ENCODE measurements at places on chromosomes 5 and 9.
A peak's percentile ranks its signal among the peaks of the same experiment; 100 is the strongest.

DNA sequence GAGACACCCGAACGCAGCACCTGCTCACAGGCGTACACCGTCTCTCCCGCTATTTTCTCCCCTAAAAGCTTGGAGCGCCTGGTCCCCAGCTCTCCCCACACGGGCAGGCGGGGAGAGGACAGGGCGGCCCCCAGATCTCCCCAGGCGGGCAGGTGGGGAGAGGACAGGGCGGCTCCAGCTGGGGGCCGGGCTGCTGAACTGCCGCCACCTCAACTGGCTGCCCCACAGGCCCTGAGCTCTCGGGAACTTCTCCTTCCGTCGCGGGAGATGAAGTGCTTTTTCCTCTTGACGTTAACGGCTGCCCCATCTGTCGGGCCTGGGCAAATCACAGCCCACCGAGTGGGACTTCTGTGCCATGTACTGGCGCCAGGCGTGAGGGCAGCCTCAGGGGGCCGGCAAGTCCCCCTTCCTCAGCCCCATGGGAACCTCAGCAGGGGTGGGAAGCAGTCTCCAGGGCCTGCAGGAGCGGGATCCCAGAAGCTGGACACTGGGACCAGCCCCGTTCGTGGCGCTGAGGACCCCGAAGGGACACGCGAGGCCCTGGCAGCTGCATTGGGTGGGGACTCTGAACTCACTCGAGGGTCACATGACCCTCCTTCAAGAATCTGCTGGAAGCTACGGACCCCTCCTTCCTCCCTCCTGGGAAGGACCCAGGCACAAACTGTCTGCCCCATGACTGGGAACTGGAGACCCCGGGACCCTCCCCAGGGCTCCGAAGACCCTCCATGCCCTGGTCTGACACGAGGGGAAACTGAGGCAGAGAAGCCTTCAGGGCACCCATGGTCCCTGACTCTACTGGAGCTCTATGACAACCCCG, 5.7 kb upstream of the EGFL7 start:
- DNase-seq, result no peak

DNA sequence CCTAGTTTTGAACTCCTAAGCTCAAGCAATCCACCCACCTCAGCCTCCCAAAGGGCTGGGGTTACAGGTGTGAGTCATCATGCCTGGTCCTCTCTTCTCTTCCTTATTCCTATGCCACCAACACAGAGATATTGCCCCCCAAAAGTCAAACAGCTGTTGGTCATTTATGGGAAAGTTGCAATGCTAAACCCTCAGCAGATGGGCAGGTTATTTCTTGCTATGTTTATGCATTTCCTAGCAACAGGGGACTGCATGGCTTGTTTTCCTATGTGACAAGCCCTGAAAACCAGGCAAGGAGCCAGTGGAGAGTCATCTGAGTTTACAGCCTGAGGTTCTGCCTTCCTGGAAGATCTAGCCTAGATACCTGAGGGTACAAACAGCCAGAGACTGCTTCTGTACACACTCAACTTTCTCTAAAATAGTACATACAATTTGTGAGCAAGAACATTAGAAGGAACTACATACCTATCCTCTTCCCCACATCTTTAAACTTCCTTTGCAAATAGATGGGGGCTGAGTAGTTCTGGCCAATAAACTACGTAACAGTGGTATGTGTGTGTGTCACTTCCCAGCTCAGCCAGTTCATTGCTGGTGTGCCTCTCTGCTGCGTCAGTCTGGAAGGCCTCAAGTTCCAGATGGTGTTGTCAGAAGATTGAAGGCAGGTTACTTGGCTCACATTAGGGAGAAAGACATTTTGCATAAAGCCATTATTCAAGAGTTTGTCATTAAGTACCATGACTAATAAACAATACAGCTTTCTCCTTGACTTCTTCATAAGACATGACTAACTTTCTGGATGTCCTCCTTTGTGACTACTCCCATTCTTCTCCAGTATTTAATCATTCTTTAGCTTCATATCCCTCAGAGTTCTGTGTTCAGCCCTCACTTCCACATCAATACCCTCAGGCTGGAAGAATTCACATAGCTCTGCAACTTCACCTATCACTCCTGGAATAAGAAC, 65.3 kb downstream of the CSNK1A1 start:
- no peak for DNase-seq

GRCh38 chr5:151461312-151461711, 13.9 kb downstream of the SLC36A1 start:
- no peak for DNase-seq

GRCh38 chr5:170632266-170632984, 128.6 kb downstream of the KCNIP1 start:
- DNase-seq, result no peak

- no peak for DNase-seq
These were observed 410.2 kb downstream of the PRR16 start for GRCh38 chr5:120874081-120874862.

DNA sequence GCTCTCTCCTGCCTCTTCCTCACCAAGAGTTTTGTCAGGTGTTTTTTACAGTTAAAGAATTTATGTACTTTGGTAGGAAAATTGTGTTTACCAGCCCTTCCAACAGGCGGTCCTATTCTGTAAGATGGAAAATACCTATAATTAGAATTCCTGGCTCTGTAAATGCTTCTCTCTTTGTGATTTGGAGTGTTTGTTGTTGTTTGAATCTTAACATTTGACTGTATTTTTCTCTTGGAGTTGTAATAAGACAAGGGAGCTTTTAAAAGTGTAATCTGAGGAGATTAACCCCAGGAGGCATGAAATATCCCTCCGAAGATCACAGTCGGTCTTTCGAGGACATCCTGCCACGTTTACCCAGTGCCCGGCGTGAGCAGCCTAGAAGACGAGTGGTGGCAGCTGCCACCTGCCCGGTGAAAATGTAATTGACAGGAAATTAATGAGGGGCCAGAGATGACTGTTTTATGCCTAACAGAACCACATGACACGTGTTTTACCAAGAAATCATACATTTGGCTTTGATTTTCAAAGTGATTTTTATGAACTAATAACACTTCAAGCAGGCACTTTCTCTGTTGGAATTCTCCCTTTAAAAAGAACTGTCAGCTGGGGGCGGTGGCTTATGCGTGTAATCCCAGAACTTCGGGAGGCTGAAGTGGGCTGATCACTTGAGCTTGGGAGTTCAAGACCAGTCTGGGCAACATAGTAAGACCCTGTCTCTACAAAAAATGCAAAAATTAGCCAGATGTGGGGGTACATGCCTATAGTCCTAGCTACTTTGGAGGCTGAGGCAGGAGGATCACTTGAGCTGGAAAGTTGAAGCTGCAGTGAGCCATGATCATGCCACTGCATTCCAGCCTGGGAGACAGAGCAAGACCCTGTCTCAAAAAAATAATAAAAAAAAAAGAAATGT, 20.0 kb downstream of the ANKRD33B start:
- no peak for DNase-seq

GRCh38 chr5:179339996-179340395, 5.3 kb downstream of the ADAMTS2 start:
- no peak for DNase-seq

DNA sequence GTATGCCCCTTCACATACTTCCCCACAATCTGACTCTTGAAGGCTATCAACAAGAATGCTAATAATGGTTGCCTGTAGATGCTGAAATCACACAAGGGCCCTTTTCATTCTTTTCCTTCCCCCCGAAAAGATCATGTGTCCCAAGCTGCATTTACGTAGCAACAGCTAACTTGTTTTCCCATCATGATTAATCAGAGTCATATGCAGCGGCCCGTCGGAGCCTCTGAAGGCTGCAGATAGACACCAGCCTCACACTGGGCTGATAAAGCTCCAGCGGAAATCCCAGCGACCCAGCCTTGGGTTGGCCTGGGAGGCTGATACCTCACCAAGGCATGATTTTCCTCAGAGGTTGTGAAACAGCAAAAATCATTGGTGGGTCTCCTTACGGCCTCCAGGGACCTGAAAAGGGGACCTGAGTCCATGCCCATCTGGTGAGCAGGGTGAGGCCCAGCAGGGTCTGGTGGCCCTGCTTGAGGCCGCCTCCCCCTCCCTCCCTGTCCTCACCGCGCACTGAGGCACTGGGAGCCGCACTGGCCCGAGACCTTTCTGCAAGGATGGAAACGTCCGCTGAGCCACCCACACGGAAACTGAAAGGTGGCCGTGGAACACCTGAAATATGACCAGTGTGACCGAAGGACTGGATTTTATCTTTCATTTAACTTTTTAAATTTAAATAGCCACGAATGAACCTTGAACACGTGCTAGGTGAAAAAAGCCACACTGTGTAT, 114.2 kb upstream of the PHYKPL start:
- no peak for DNase-seq

GRCh38 chr5:170475294-170476000, 28.4 kb upstream of the KCNIP1 start:
- DNase-seq, result no peak

- DNase-seq, result no peak
These were observed 27.7 kb downstream of the AUH start for GRCh38 chr9:91334053-91334452.

GRCh38 chr5:181189962-181190710, 14.9 kb downstream of the TRIM7 start:
- no peak for DNase-seq

DNA sequence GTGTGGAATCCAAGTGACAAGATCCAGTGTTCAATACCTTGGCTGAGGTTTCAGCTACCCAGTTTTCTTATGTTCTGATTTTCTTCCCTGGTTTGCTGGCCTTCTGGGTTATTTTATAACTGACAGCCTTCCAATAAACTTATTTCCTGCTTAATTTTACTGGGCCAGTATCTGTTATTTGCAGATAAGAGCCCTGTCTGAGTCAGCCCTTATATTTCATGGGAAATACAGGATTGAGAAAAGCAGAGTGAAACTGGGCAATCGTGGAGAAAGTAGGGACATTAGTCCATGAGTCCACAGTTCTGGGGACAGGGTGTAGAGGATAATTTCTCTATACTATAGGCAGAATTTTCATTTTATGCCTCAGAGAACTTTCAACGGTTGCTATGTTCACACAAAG, 32.3 kb downstream of the TMEM167A start:
- DNase-seq, result no peak

DNA sequence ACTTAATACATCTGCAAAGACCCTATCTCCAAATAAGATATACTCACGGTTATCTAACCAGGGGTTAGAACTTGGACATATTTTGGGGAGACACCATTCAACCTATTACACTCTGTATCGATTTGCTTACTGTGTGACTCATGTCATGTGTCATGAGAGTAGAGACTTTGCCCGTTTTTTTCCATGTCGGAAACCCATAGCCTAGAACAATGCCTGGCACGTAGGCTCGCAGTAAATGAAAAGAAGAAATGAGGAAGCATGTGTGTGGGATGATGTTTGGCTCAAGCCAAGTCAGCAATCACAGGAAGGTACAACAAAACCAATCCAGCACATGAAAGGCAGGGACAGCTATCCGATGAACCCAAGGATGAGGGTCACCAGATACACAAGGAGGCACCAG, 94.6 kb upstream of the DNAH5 start:
- no peak for DNase-seq

- no peak for DNase-seq
These were observed 5.8 kb downstream of the ERGIC1 start for GRCh38 chr5:172839669-172840431.

DNA sequence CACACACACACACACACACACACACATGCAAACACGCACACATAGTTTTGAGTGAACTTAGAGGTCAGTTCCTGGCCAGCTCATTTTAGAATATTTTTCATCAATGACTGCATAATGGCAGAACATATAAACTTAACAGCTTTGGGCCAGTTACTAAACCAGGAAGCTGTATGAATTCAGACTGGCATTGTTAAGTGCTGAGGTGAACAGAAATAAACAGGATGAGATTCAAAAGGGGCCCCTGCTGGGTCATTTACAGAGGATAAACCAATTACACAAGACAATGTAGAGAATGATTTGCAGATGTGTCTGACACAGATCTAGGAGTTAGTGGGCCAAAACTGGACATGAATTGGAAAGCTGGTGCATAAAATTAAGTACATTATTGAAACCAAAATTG, 44.6 kb downstream of the MARCHF11 start:
- DNase-seq, result no peak

DNA sequence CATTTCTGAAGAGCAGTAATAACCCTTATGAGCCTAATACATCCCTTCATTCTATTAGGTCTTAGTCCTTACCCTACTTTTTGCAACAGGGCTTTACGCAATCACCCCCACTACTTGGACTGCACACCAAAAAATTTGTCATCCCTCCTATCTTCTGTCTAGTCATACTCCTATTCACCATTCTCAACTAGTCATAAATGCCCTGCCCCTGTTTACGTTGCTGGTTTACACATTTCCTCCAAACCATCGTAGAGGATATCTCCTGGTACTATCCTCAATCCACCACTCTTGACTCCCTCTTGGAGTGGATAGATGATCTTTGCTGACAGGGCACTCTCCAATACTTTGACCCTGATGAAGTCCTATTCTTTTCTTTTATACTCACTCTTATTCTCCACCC, 98.2 kb upstream of the CCNG1 start:
- no peak for DNase-seq

DNA sequence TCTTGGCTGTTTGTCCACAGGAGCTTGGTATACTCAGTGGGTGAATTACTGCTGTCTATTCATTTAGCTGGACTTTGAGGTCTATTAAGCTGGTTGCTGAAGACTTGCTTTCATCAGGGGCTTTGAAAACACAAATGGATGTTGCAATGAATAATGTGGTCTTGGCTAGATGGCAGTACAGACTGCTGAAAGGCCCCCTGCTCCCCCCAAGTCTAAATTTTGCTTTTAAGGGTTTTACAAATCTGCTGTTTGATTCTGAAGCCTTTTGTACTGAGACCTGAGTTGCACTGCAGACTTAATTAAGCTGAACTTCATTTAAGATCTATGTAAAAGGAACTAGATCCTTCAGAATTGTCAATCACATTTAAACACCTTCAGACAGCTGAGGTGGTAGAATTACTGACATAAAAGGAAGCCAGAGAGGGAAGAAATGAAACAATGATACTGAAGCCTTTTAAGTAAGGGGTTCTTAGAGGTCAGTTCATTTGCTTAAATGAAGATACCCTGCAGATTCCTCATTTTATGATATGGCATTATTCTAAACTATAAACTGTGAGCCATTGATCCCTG, 37.3 kb downstream of the KCTD16 start:
- peak; percentile 7 for DNase-seq

DNA sequence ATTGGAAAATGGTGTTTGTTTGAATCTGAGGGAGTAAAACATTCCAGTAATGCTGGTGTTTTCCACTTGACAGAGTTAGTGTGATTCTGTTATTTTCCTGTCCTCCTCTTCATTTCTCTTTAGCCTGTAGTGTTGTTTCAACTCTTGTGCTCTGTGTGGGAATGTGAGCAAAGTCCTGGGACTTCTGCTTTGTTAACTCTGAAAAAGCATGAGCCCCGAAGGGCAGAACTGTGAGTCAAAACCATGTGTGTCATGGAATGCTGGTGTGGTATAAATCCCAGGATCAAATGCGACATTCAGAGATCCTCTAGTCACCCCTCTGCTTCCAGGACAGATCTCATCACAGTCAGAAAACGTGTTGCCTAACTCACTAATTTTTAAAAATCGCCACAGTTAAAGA, 8.9 kb downstream of the F2R start:
- no peak for DNase-seq
